ENCODE measurements at places on chromosomes 12 and 14.

DNA sequence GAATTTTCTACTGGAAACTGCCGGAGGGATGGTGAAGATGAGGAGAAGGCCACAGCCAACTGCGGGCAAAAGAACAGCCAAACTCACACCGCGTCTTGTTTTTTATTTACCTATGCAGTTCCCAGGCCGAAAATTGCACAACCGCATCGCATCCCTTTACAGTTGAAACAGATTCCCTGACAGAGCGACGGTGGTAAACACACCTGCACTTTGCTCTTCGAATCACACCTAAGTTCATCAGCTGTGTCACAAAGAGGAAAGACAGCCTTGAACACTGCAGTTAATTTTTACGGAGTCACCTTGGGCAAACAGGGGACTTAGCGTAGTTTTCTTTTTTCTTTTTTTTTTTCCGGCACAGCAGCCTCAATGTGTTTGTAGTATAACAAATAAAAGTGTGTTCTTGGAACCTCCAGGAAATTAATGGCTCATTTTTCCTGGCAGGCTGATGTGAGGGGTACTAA, 272.0 kb upstream of the DIO3 start:
- H3K4me3 ChIP-seq = no peak overlapping the region
- no peaks in the 10 kb centered on the region for H3K27me3 ChIP-seq
- no peak overlapping the region for H3K27ac ChIP-seq
- no peaks in the 10 kb centered on the region for H3K4me1 ChIP-seq

- no peak for DNase-seq
- no peaks in the 10 kb centered on the region for H3K27me3 ChIP-seq
- H3K4me1 ChIP-seq = peaks cover 2% of the 10 kb centered on the region
- no peak overlapping the region for H3K27ac ChIP-seq
- no peak overlapping the region for H3K4me3 ChIP-seq
These were observed 2.6 kb upstream of the IFNG-AS1 start for GRCh38 chr12:67986632-67987031.

GRCh38 chr12:56477521-56478225, 9.3 kb downstream of the SPRYD4 start:
- no peak overlapping the region for H3K4me3 ChIP-seq
- H3K27ac ChIP-seq = no peak overlapping the region
- H3K36me3 ChIP-seq = no peaks in the 10 kb centered on the region
- DNase-seq = no peak
- no peaks in the 10 kb centered on the region for H3K27me3 ChIP-seq

DNA sequence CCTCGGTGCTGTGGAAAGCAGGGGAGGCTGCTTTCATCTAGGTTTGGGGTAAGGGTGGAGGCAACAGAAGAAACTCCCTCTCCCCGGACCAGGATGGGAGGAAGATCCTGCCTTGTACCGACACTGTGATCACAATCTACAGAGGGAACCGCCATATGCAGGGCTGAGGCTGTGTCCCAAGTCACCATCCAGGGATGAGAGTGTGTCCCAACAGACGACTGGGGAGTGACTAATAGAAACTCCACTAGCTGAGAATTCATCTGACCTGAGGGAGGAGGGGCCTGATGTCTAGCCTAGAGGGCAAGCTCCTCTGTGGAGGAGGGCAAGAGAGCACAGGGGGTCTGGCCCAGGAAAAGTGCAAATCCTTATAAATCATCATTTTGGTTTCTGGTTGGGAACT, 172.4 kb downstream of the CALM1 start:
- no peak overlapping the region for H3K4me3 ChIP-seq
- H3K27ac ChIP-seq = no peak overlapping the region
- DNase-seq = no peak
